ENCODE measurements at places on chromosomes 2 and 18.

DNA sequence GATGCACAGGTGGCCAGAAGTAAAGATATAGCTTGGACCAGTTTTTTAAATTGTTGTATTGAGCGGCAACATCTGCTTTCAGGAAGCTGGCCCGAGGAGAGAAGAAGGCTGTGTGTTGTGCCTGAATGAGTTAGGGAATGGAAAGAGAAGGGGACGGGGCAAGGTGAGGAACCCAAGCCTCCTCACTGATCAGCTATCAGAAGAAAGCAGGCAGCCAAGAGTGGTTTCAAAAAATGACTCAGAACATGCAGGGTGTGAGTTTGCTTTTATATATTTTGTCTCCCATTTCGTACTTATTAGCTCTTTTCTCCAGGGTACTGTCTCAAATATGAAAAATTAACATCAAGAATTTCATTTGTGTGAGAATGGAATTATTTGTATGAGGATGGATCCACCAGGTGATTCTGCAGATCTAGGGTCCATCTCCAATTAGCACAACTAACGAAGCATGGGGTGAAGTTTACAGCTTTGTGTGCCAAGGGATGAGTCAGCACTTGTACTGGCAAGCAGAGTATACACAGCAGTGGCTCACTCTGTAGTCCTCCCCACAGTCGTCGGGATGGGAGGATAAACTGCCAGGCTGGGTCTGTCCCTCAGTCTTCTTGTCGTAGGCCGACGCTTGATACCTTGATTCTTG is 175.7 kb downstream of the PIEZO2 start:
- DNase-seq, result no peak

- DNase-seq, result no peak
These were observed 89.4 kb downstream of the TNS1 start for GRCh38 chr2:217913436-217913835.

DNA sequence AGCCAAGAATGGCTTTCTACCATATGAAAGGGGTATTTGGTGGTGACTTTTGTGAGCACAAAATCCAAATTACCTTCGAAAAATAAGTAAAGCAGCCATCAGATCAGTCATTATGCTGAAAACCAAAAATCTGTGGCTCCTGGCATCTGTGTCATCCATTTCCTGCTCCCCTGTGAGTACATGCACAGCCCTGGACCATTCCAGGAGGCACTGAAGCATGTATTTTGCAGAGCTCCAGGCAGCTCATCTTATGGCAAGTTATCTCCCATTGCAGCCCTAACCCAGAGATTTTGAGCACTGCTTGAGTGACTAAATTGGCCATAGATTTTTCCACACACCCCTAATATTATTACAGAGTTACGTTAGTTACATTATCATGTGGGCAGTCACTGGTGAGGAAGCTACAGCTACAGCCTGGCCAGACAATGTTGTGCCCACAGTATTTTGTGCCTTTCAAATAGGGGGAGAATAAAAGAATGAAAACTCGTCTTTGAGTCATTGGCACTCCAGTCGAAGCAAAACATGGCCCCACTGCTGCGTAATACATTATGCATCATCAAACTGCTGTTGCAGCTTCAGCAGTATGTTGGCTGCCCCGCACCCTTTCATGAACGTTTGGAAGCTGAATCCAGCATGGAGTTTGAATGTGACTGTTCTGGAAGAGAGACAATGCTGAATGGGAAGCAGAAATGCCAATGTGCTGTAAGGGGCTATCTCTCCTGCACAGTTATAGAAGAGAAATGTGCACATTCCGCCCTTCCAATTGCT is 702.2 kb downstream of the RNF144A start:
- no peak for DNase-seq

GRCh38 chr2:160932960-160933359 is 227.3 kb upstream of the TANK start:
- DNase-seq, result no peak

DNA sequence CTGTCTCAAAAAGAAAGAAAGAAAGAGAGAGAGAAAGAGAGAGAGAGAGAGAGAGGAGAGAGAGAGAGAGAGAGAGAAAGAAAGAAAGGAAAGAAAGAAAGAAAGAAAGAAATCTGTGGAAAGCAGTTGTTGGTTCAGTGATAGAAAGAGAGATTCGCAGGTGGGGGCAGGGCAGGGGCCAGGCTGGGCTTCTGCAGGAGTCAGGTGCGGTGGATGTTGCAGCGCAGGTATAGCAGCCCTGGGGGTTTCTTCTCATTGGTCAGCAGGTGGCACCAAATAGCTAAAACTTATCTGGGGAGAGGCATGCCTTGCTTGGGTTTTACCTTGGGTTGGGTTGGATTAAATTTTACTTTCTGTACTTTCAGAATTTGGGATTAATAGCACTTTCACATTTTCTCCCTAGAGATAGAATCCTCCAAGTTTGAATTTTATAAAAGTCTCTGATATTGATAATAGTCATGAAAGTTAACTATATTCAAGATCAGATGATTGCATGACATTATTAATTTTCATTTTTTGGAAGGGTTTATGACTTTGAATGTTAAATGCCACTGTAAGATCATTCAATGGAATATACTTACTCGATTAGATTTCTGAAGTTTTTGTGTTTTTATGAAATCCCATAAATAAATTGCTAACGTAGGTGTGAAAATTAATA is 66.6 kb downstream of the SPTBN1 start:
- peak; percentile 26 for DNase-seq

DNA sequence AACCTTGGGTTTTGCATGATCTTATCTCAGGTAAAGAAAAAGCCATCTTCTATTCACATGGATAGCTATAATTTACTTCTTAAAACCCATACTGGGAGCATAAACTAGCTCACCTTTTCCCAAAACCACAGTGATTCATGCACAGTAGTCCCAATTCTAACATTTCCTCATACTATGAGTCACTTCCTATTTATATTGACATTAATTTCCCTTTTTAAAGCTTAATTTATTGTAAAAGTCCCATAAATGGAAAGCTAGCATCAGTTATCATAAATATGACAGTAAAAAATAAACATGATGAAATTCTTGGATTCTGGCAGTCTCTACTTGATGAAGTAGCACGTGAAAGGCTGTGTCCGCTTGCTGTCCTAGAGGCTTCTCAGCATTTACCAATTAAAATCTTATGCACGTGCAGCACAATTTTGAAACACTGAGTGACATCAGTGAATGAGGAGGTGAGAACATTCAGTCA is 180.1 kb downstream of the CDH2 start:
- no peak for DNase-seq

- DNase-seq, result no peak
These were observed 99.7 kb upstream of the CAVIN2 start for GRCh38 chr2:191946471-191947182.

DNA sequence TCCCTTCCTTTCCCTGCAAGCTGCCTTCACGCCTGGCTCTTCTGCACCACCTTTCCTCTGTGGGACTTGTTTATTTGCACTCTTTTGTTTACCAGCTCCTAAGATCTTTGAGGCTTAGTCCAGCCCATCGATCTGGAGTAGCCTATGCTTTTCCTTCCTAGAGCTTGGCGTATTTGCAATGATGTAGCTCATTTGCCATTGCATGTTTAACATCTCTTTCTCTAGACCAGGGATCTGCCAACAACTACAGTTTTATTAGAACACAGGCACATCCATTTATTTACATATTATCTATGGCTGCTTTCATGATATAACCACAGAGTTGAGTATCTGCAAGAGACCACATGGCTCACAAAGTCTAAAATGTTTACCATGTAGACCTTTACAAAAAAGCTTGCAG is 150.4 kb downstream of the RAPGEF4 start:
- no peak for DNase-seq

GRCh38 chr18:52602820-52603219 is 262.8 kb downstream of the DCC start:
- no peak for DNase-seq

- no peak for DNase-seq
These were observed 1.7 kb upstream of the POLR2D start for GRCh38 chr2:127859712-127860085.

DNA sequence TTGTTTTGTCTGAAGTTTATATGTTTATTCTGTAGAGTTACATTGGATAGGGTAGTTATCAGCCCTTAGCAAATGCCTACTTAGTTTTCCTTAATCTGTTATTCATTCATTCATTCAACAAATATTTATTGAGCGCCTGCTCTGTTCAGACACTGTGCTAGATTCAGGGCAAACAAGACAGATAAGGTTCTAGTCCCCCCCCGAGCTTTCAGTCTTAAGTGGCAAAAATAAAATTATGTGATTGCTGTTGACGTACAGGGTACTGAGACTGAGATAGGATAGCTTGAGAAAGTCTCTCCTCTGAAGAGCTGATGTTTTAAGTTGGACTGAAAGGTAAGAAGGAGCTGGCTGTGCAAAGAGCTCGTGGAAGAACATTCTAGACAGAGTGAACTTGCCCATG is 58.7 kb downstream of the CRIM1 start:
- no peak for DNase-seq

Data from NCI-H1417 treated with DMSO at 0.1 percent for 48 hours (cell line).